ENCODE measurements at places on chromosomes 3 and 15.
A peak's percentile ranks its signal among the peaks of the same experiment; 100 is the strongest.

GRCh38 chr3:165502707-165503106, 306.5 kb upstream of the SLITRK3 start:
- DNase-seq: no peak

DNA sequence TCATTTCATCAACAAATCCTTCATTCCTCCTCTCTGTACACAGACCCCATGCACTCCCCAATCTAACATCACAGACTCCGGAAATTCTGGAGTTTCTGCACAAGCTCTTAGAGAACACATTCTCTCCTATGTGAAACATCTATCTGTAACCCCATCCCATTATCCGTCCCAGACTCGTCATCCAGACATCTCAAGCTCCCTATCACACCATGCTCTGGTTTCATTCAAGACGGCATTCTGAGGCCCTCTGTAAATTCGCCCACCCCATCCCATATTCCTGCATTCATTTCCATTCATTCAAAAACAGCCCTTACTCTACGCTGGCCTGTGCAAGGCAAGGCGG, 575 bp downstream of the LEO1 start:
- DNase-seq: no peak

GRCh38 chr3:161540594-161540993, 44.0 kb downstream of the OTOL1 start:
- DNase-seq: no peak

DNA sequence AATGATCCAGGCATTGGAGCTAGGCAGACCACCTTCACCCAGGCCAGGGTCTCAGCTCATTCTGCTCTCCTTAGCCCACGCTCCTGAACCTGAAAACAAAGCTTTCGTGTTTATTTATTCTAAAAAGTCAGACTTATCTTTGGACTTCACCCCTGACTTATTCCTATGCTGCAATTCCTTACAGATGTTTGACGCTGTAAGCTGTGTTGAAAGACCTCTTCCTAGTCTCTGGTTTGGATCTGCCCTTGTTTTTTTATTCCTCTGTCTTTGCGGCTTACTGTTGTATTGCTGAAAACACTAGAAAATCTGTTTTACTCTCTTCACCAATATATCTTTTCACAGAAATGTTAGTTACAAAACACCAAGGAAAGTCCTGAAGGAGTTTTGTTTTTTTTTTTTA, 40.5 kb upstream of the LDHAL6B start:
- no peak for DNase-seq

- DNase-seq: no peak
Observed at GRCh38 chr15:70545526-70545925, 217.8 kb downstream of the UACA start.

DNA sequence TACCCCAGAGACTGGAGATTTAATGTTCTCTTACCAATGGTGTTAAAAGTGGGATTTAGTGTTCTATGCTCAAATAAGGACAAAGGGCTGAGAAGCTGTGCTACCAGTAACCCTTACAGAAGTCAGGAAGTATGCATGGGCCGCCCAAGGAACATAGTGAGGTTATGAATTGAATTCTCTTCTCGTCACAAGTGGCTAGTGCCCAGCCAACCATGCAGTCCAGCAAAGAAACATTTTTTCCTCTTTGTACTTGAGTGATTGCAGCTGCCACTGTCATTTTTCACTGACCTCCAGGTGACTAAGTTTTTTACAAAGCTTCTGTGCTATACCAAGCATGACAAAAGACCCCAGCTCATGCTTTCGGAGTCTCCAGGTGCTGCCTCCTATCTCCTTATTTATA, 110.6 kb upstream of the DCBLD2 start:
- DNase-seq: peak; percentile 88

DNA sequence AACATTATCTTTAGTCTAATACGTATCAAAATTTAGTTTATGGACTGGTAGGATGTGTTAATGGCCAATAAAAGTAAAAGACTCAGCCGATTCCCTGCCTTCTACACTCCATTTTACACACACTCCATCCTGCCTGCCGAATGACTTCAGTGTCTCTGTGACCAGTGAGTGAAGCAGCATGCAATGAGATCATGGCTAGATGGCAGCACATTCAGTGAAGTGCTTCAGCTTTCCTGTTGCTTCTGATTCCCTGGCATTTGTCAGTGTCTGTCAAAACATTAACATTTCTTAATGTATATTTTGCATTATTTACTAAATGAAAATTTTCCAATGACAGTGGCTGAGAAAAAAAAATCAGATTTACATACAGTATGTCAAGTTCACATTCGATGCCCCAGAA, 412.0 kb downstream of the FHIT start:
- DNase-seq: peak; percentile 12

DNA sequence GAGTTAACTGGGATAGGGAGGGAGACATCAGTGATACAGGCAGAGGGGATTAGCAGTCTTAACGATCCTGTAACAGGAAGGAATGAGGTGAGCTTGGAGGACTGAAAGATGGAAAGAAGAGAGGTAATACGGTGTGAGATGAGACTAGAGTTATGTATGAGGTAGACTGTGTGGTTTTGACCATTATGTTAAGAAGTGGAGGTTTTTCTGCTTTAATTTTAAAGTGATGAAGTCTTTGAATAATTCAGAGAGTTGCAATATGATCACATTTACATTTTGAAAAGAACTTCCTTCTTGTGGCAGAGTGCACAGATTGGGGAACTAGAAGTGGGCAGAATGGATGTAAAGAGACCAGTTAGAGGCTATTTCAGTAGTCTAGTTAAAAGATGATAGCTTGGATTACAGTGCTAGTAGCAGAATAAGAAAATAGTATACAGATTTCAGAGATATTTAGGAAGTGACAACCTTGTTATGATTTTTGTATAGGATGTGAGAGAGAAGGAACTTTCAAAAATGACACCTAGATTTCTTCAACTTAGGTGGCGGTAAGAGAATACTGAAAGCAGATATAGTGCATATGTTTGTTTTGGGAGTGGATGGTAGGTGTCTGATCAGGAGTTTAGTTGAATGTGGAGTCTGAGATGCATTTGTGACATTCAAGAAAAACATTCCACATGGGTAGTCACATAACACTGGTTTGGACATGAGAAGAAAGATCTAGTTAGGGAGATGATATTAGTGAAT, 40.5 kb downstream of the STT3B start:
- DNase-seq: no peak

- DNase-seq: no peak
Observed at GRCh38 chr15:32910839-32911238, 193.0 kb downstream of the GREM1 start.

DNA sequence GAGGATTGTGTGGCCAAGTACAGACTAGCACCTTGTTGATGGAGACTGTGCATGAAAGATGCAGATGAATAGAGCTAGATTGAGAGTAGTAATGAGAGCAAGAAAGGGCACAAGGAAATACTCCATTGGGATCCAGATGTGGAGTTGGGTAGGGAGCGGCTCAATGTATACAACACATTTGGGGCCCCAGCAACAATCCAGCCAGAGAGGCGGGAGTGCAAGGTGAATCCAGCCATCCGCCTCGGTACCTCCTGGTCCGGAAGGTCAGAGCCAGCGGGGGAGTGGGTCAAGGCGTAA, 9.0 kb downstream of the ISL2 start:
- no peak for DNase-seq

Data from kidney glomerular epithelial cell (primary cell).